ENCODE measurements at places on chromosomes 5 and 9.

DNA sequence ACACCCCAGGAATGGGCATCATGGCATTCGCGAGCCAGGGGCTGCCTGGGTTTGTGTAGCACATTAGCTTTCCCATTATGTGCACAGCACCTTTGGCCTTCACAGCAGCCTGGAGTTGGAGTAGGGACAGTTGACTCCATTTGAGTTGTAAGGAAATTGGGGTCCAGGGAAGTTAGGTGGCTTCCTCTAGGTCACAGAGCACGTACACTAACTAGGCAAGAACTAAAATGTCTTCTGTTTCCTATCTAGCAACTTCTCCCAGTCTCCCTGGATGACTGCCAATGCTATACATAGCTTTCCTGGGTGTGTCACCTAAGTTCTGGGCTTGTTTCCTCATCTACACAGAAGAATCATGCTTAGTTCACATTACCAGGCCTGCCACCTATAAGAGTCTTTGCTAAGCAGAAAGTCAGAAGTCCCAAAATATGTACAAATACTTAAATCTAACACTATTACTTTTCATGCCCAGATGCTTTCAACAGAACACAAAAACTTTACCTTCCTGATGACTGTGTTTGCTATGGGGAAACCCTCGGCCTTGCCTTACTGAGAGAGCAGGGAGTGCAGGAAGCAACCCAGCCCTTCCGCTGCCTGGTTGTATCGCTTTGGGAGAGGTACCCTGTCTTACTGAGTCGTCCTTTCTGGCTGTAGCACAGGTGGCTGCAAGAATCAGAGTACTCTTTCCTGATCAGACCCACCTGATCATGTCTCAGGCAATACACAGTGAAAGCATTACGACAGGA lies 12.0 kb downstream of the MACROH2A1 start:
- no peak for DNase-seq

- no peak for DNase-seq
These were observed 166.8 kb upstream of the MAP3K1 start for GRCh38 chr5:56648460-56649034.

GRCh38 chr9:111179577-111179976 lies 141.3 kb upstream of the LPAR1 start:
- DNase-seq, result peak; percentile 66

DNA sequence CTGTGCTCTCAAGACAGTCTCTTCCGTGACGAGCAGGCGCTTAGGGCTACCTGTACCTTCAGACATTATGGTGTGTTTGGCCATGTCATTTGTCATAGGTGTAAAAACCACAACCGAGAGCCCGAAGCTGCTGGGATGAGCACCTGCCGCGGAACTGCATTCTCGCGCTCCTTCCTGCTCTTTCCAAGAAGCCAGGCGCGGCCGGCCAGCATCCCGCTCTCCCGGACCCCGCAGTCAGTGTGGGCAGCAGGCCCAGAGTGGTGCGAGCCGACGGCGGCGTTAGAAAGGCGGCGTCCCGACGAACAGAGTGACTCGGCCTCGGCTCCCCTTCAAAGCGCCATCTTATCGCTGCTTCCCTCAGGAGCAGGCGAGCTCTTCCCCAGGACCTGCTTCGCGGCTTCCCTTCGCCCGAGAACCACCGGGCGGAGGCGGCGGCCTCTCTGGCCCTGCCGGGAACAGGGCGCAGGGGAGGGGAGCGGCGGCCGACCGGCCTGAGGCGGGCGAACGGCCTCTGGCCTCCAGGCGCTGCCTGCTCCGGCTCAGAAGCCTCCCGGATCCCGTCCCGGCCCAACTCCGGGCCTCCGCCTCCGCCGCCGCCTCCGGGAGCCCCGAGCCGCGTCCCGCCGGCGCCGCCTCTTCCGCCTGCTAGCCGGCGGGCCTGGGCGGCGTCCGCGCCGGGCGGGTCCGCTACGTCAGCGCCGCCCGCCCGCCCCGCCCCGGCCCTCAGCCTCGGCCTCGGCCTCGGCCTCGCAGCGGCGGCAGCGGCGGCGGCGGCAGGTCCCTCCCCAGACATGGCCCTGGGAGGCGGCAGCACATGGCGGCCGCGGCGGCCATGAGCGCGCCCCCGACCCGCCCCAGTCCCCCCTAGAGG lies at the start of gene FAM120A:
TSS of gene FAM120A (plus strand) at position 741 of the 871 bp plus-strand sequence. CDS start 231 bp downstream, outside the sequence.
- peak; percentile 62 for DNase-seq

GRCh38 chr9:123637606-123637944 lies 281.6 kb downstream of the CRB2 start:
- DNase-seq, result no peak

GRCh38 chr9:75148561-75148960 lies 60.2 kb downstream of the OSTF1 start:
- no peak for DNase-seq

DNA sequence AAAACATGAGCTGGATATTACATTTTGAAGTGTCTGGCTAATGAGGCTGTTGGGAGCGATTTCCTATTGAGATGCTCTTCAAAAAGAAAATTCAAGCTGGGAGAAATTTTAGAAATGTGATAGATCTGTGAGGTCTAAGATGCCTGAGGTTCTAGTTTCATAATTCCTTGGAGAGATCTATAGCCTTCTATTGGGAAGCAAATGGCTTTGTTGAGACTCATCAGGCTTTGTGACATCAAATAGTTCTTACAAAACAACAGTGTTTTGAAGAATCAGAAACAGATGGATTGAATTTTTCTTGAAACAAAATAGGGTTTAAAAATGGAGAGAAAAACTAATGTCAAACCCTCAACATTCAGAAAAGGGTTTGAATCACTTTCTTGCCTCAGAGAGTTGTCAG lies 292.9 kb downstream of the NNT start:
- no peak for DNase-seq

- no peak for DNase-seq
These were observed 13.5 kb downstream of the NREP start for GRCh38 chr5:111743512-111743911.

DNA sequence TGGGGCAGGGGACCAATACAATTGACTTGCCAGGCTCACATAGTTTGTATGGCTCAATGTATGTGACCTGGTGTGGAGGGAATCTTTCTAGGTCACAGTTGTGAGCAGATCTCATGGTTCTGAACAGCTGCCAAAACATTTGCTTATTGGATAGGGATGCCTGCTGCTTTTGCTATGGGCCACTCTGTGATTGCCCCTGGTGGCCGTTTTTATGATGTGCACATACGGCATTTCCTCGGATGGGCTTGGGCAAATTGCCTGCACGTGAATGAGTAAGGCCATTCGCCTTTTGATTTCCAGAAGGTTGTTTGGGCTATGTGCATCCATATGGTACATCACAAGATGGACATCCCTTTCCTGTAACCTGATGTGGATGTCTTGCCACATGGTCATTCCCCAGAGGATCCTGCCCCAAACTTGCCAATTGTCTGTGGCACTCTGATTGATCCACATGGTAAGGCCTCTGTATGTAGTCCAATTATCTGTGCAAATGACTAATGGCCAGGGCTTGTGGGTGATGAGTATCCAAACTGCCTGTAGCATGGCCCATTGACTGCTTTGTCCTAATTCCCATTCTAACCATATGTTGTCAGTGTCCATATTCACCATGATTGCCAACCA lies 10.7 kb upstream of the SLC22A4 start:
- DNase-seq, result no peak

- no peak for DNase-seq
These were observed 166.9 kb downstream of the MEF2C start for GRCh38 chr5:88716101-88716500.

GRCh38 chr5:74440341-74440740 lies 200.2 kb downstream of the ENC1 start:
- no peak for DNase-seq

- no peak for DNase-seq
These were observed 39.9 kb upstream of the LPCAT1 start for GRCh38 chr5:1563617-1564181.

DNA sequence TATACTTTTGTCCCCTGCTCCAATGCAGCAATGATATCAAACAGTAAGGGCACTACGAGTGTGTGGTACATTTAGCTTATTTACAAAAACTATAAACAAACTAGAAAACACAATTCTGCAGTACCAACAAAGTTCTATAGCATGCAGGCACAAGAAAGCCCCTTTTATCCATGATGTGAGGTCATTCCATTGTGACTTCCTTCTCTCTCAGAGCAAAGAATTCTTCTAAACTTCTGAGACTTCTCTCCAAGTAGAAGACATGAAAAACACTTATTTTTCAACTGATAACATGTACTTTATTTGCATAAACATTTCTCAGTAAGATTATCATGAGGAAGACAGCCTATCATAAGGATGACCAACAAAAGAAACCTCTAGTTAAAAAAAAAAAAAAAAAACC lies 569.8 kb downstream of the TLE1 start:
- no peak for DNase-seq
